Keratinocyte (primary cell): ENCODE measurements at places on chromosomes 7 and 10. TPM values are rescaled to one million over a fixed set of nuclear protein-coding genes. Genes with fewer than 3 reads are reported as not detected.
A peak's percentile ranks its signal among the peaks of the same experiment; 100 is the strongest.

The AOAH gene
- 0.43 to 0.54 TPM (median 0.45 TPM) in 3 replicates for polyA plus RNA-seq

DNA sequence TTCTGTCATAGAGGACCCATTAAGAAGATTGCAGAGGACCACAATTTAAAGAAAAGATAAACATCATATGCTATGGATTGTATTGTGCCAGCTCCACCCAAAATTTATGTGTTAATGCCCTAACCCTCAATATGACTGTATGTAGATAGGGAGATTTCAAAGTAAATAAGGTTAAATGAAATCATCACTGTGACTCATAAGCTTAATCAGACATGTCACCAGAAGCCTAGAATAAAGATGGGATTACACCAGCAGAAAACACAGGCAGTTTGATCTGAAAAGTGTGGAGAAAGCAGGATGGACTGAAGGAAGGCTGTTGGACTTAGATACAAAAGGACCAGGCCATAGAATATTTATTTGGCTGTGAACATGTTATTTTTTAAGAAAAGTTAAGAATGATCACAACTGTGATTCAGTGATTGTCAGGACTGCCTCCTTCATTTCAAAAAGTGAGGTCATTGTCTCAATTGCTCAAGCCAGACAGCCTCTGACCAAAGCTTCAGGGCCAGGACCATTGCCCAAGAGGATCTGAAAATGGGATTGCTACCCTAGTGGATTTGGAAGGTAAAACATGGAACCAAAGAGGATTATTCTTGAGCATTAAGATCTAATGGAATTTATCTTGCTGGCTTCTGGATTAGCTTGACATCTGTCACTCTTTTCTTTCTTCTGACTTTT lies 270.8 kb upstream of the POM121L12 start:
- H3K27me3 ChIP-seq = no peaks in the 10 kb centered on the region
- no peaks in the 10 kb centered on the region for H3K36me3 ChIP-seq
- no peak for DNase-seq
- no peaks in the 10 kb centered on the region for H3K4me1 ChIP-seq
- no peak overlapping the region for H3K4me3 ChIP-seq

DNA sequence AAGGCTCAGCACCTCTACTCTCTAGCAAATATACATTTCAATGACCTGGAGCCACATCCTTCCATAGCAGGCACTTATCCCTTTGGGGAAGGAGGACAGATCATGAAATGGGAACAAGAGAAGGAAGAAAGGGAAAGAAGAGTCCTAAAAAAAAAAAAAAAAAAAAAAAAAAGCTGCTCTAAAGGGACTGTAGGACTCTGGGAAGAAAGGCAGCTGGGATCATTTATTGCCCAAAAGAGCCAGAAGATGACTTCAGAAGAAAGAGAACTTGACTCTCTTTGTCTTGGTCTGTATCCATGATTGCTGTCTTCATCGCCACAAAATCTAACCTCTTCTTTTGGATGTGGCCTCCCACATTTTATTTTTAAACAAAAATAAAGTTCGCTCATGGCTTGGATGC lies 203.6 kb upstream of the CELF2 start:
- no peaks in the 10 kb centered on the region for H3K4me1 ChIP-seq
- no peak overlapping the region for H3K4me3 ChIP-seq
- no peaks in the 10 kb centered on the region for H3K27me3 ChIP-seq
- H3K36me3 ChIP-seq = no peaks in the 10 kb centered on the region
- H3K27ac ChIP-seq = no peak overlapping the region

DNA sequence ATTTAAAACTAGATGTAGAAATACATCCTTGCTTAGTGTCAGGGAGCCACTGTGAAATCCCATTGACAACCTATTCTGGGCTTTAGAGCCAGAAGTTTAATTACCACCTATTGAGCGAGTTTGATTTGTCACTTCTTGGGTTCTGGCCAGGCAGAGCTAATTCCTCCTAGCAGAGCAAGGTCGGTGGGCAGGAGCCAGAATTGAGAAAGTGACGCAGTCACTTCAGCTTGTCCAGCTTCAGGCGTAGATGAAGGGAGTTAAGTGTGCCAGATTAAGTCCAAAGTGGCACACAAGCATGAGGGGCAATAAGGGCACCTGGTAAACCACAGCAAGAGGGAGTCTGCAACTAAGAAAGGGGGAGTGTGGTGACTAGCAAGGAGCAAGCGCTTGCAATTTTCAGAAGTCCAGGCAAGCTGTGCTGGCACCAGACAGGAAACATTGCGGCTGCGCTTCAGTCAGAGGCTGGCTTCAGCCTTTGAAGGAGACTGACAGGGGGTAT lies 119.4 kb downstream of the ST7 start:
- peaks cover 23% of the 10 kb centered on the region for H3K4me1 ChIP-seq
- H3K27me3 ChIP-seq = no peaks in the 10 kb centered on the region
- H3K27ac ChIP-seq = no peak overlapping the region
- DNase-seq = no peak
- H3K4me3 ChIP-seq = no peak overlapping the region

DNA sequence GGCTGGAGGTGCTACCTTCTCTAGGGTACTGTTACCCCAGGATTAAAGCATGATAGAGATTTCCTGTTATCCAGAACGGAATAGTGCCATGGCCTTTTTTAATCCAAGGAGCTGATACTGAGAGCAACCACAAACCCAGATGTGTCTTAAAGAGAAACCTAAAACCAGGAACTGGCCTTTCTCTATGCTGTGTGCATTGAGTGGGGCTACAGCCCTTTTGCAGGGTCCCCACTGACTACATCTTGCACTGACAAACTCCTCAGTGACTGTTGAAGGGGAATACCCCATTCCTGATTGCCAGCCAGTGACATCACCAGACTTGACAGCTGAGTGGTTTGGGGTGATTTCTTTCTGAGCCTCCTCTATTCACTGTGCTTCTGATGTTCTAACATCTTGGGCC lies 81.9 kb upstream of the CAPZA2 start:
- H3K27me3 ChIP-seq = no peaks in the 10 kb centered on the region
- peaks cover 23% of the 10 kb centered on the region for H3K36me3 ChIP-seq
- peak overlapping the region; percentile 3 for H3K27ac ChIP-seq
- H3K4me3 ChIP-seq = no peak overlapping the region
- no peak for DNase-seq
- peaks cover 66% of the 10 kb centered on the region for H3K4me1 ChIP-seq

GRCh38 chr7:37342688-37343471 lies 105.8 kb downstream of the ELMO1 start:
- H3K4me3 ChIP-seq = no peak overlapping the region
- no peak for DNase-seq
- no peaks in the 10 kb centered on the region for H3K4me1 ChIP-seq
- no peak overlapping the region for H3K27ac ChIP-seq

GRCh38 chr10:48302515-48303476 lies 3.7 kb upstream of the MAPK8 start:
- H3K4me1 ChIP-seq = peaks cover 3% of the 10 kb centered on the region
- H3K4me3 ChIP-seq = no peak overlapping the region
- peaks cover 10% of the 10 kb centered on the region for H3K27me3 ChIP-seq
- H3K36me3 ChIP-seq = no peaks in the 10 kb centered on the region
- no peak for DNase-seq

GRCh38 chr10:79396520-79396919 lies 48.9 kb downstream of the ZCCHC24 start:
- H3K27me3 ChIP-seq = no peaks in the 10 kb centered on the region
- no peaks in the 10 kb centered on the region for H3K4me1 ChIP-seq
- no peak for DNase-seq
- H3K27ac ChIP-seq = no peak overlapping the region

DNA sequence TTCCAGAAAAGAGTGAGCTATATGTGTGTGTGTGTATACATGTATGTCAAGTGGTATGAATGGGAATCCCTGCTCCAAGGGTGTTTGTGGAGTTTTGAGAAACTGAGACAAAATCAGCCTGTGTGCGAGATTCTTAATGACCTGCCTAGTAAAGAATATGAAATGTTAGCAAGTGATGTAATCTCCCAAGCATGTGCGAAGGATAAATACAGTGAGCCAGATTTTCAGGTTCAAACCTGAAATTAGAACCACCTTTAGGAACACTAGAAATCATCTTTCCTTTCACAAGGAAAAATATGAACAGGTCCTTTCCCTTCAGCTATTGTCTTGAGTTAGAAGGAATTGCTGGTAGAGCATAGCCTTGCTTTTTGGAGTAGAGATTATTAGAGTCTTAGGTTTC lies 457.6 kb downstream of the LRMDA start:
- H3K27me3 ChIP-seq = no peaks in the 10 kb centered on the region
- H3K4me1 ChIP-seq = peaks cover 9% of the 10 kb centered on the region
- no peak for DNase-seq
- no peak overlapping the region for H3K27ac ChIP-seq
- no peaks in the 10 kb centered on the region for H3K36me3 ChIP-seq

DNA sequence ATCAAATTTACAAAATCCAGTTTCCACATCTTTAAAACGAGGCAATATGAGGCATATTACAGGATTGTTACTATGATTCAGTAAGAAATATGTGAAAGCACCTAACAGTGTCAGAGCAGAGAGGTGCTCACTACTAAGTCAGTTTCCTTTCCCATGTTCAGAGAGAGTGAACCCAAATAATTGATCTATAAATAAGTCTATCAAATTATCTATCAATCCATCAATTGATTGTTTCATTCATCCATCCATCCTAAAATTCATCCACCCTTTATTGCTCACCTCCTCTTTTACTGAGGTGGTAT lies 340.8 kb downstream of the SUGCT start:
- no peaks in the 10 kb centered on the region for H3K4me1 ChIP-seq
- H3K27ac ChIP-seq = no peak overlapping the region
- H3K36me3 ChIP-seq = no peaks in the 10 kb centered on the region
- no peaks in the 10 kb centered on the region for H3K27me3 ChIP-seq
- no peak overlapping the region for H3K4me3 ChIP-seq
- DNase-seq = no peak

GRCh38 chr10:1923998-1924397 lies 186.7 kb upstream of the ADARB2 start:
- no peak for DNase-seq
- no peaks in the 10 kb centered on the region for H3K4me1 ChIP-seq
- H3K36me3 ChIP-seq = no peaks in the 10 kb centered on the region
- no peak overlapping the region for H3K4me3 ChIP-seq

The CYP3A5 gene
- polyA plus RNA-seq = 2.0 to 4.5 TPM (median 3.4 TPM) in 3 replicates

The SEMA3E gene
- 0.15 to 0.91 TPM (median 0.21 TPM) in 3 replicates for polyA plus RNA-seq

The TMEM225B gene
- polyA plus RNA-seq = 0.18 to 0.26 TPM (median 0.23 TPM) in 3 replicates

GRCh38 chr7:1193593-1194424 lies 33.8 kb upstream of the ZFAND2A start:
- no peak overlapping the region for H3K4me3 ChIP-seq
- DNase-seq = no peak

The ATP6V0A4 gene
- 0.24 to 0.45 TPM (median 0.34 TPM) in 3 replicates for polyA plus RNA-seq

The SUN3 gene
- polyA plus RNA-seq = not detected in 3 replicates

DNA sequence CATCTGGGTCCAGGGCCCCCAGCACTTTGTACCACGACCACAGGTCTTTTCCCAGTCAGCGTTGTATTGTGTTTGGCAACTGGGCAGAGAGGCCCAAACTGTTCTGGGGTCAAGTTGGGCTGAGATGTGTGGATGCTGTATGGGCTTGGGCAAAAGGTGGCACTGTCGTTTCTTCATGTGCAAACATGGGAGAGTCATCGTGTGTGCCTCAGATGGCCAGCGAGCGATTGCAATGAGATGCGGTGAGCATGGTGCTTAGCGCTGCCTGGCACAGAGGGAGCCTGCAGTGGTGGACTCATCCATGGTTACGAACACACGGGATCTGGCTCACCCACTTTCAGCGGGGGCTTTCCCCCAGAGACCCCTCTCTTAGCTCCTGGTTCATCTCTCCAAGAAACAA lies 120.4 kb upstream of the SORCS3 start:
- H3K36me3 ChIP-seq = no peaks in the 10 kb centered on the region
- no peak overlapping the region for H3K4me3 ChIP-seq
- peaks cover 8% of the 10 kb centered on the region for H3K27me3 ChIP-seq
- DNase-seq = no peak
- no peak overlapping the region for H3K27ac ChIP-seq
- H3K4me1 ChIP-seq = no peaks in the 10 kb centered on the region

- DNase-seq = no peak
- no peak overlapping the region for H3K4me3 ChIP-seq
- H3K27me3 ChIP-seq = no peaks in the 10 kb centered on the region
- H3K36me3 ChIP-seq = no peaks in the 10 kb centered on the region
- H3K4me1 ChIP-seq = peaks cover 13% of the 10 kb centered on the region
Observed at GRCh38 chr7:129986600-129986999, 33.8 kb upstream of the UBE2H start.

DNA sequence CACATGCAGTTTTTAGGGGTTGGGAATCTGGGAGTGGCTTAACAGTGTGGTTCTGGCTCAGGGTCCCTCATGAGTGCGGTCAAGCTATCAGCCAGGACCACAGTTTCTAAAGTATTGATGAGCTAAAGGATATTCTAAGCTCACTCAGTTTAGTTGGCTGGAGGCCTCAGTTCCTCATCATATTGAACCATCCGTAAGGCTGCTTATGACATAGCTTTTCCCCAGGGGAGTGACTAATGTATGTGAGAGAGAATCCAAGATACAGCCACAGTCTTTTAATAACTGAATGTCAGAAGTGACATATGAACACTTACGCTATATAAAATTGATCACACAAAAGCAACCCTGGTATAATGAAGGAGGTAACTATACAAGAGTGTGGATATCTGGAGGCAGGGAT lies 245.3 kb downstream of the POLR1F start:
- H3K4me1 ChIP-seq = no peaks in the 10 kb centered on the region
- H3K27me3 ChIP-seq = no peaks in the 10 kb centered on the region
- H3K4me3 ChIP-seq = no peak overlapping the region

DNA sequence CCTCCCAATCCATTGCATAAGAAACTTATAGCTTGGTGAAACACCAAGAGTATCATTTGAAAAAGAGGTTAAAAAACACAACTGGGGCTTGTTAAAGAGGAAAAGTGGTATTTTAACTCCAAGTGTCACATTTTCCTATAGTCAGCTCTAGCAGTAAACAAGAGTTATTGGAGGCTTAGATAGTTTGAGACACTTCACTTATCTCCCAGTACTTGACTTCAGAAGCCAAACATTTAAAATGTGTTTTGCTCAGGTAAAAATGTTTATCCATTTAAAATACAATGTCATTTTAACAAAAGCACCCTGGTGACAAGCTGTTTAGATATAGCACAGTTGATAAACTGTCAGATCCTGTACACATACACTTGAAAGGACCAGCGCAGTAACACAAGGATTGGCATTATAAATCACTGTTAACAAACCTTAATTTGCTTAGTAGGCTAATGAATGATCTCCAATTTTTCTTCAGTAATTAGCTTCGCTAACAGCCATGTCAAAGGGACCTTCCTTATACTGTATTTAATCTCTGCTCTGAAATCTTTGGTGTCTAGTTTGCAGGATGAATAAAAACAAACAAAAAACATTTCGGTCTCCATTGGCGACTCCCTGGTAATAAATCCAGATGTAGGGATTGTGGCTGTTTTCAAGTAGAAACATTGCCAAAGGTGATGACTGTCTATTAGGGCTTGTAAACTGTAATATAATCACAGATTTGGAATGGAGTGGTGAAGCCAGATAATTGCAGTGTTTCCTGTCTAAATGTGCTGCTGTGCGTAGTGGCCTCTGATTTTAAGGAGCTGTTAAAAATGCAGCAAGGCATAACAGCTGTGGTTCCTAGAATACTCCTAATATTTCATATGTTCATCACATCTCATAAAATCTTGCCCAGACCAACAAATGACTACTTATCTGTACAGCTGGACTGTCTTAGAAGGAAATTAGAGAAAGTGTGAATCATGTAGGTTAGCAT lies 545.1 kb downstream of the AUTS2 start:
- no peak for DNase-seq
- no peaks in the 10 kb centered on the region for H3K36me3 ChIP-seq
- H3K27me3 ChIP-seq = no peaks in the 10 kb centered on the region
- no peak overlapping the region for H3K27ac ChIP-seq

The SPACDR gene
- polyA plus RNA-seq = 0.24 to 0.54 TPM (median 0.37 TPM) in 3 replicates

The PSPH gene
- 16.6 to 28.1 TPM (median 21.6 TPM) in 3 replicates for polyA plus RNA-seq

GRCh38 chr10:48253970-48254657 lies 20.4 kb downstream of the FRMPD2 start:
- peak; percentile 73 for DNase-seq
- no peak overlapping the region for H3K4me3 ChIP-seq
- H3K36me3 ChIP-seq = no peaks in the 10 kb centered on the region
- H3K27ac ChIP-seq = peak overlapping the region; percentile 29
- H3K4me1 ChIP-seq = peaks cover 39% of the 10 kb centered on the region
